ENCODE measurements at places on chromosomes 2 and 18.

GRCh38 chr2:216493334-216493685 lies 5.3 kb upstream of the RPL37A start:
- no peaks in the 10 kb centered on the region for H3K36me3 ChIP-seq
- no peaks in the 10 kb centered on the region for H3K27me3 ChIP-seq
- peaks cover 7% of the 10 kb centered on the region for H3K4me1 ChIP-seq
- no peak for DNase-seq

DNA sequence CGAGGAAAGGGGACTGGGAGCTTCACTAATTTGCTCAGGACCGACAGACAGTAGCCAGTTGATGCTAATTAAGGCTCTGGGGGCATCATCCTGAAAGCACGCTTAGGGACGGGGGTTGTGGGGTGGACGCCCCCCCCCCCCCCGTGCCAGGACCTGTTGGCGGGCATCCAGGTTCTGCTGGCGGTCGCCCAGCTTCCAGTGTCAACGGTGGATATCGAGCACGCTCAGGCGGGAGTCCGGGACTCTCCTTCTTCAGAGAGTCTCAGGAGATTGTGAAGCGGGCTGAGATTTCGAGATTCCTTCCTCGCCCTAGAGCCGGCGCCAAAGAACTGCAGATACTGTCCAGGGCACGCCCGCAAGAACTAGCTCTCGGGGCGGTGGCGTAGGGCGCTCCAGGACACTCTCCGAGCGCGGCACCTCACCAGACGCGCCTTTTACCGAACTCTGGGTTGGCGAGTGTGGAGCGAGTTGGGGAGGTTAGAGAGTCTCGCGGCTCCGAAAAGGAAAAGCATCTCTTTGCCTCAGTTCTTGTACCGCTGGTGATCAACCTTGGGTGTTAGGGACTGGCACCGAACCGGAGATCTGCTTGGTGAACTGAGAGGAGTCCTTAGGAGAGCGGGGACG lies 5.6 kb downstream of the RAX start:
- H3K4me1 ChIP-seq: peaks cover 5% of the 10 kb centered on the region
- H3K4me3 ChIP-seq: no peak overlapping the region
- no peak for DNase-seq
- H3K27ac ChIP-seq: no peak overlapping the region
- no peaks in the 10 kb centered on the region for H3K36me3 ChIP-seq

- no peak overlapping the region for H3K4me3 ChIP-seq
- H3K36me3 ChIP-seq: peaks cover 21% of the 10 kb centered on the region
- no peaks in the 10 kb centered on the region for H3K27me3 ChIP-seq
Measured at GRCh38 chr2:215405722-215406581, 29.9 kb downstream of the FN1 start.

DNA sequence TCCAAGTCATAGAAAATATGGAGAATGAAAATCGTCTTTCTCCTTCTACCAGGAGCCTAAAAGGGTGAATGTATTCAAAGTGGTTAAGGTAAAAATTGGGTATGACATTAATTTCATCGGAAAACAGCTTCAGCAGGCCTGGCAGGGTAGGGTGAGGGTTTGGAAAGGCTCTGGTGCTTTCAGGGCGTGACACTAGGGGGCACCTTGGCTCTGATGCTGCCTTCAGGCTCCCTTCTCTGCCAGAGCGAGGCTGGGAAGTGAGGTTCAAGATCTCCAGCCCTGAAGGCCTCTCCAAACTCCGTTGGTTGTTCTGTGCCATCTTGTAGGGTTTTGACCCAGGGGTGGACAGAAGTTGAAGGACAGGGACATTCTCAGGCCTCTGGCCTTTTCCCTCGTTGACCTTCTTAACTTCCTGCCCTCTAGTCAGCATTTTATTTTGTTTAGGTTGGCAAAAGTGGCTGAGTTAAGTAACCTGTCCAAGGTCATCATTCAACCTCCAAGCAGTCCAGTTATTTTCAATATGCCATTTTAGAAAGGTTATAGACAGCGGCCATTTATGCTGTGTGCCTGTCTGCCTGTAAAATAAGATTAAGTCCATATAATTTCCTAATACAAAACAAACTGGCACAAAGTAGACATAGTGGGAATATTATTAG lies 40.3 kb downstream of the EML6 start:
- H3K4me3 ChIP-seq: no peak overlapping the region
- H3K27me3 ChIP-seq: no peaks in the 10 kb centered on the region
- no peaks in the 10 kb centered on the region for H3K36me3 ChIP-seq
- no peak for DNase-seq
- no peaks in the 10 kb centered on the region for H3K4me1 ChIP-seq

DNA sequence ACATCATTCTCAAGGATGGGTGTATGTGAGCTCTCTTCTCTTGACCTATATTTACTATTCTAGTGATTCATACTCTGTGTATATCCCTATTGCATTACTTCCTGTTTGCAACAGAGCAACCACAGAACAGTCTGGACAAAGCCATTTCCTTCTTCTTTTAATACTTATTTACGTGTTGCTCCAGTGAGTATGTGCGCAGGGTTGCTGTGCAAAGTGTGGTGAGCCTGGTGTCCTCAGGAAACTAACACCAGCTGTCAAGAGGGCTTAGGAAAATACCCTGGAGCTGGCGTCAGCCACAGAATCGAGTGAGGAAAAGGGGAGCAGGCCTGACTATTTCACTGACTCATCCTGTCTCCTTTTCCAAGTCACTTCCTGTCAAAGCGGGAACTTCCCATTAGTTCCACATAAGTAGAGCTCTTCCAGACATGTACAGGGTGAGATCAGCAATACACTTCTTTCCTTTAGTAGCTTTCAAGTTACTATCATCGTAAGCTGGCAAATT lies 214.1 kb upstream of the COPS8 start:
- H3K27ac ChIP-seq: peak overlapping the region; percentile 79
- peaks cover 8% of the 10 kb centered on the region for H3K4me1 ChIP-seq
- H3K4me3 ChIP-seq: no peak overlapping the region
- H3K36me3 ChIP-seq: no peaks in the 10 kb centered on the region
- peak; percentile 77 for DNase-seq
